ENCODE measurements at places on chromosomes 6 and 20. TPM values are rescaled to one million over a fixed set of nuclear protein-coding genes. Genes with fewer than 3 reads are reported as not detected.

SLC26A8 gene
- 0.41 TPM for polyA plus RNA-seq

SPATS1 gene
- polyA plus RNA-seq = 0.47 TPM

PROKR2 gene
- not detected for polyA plus RNA-seq

METTL24 gene
- 2.3 TPM for polyA plus RNA-seq

TMEM242 gene
- polyA plus RNA-seq = 13.5 TPM

POU3F2 gene
- 0.10 TPM for polyA plus RNA-seq

NKAIN4 gene
- 15.9 TPM for polyA plus RNA-seq

APOM gene
- 5.4 TPM for polyA plus RNA-seq

CCN2 gene
- 28.5 TPM for polyA plus RNA-seq

ARMC12 gene
- polyA plus RNA-seq = 1.7 TPM

HTR1B gene
- polyA plus RNA-seq = not detected

ANKRD66 gene
- 2.9 TPM for polyA plus RNA-seq

ANKEF1 gene
- 6.0 TPM for polyA plus RNA-seq

CSNK2B gene
- polyA plus RNA-seq = 198 TPM

IMPG1 gene
- 1.4 TPM for polyA plus RNA-seq

OR2B6 gene
- polyA plus RNA-seq = 0.49 TPM

LMBRD1 gene
- polyA plus RNA-seq = 60.2 TPM

ZNF831 gene
- polyA plus RNA-seq = 0.17 TPM

SAMHD1 gene
- 34.7 TPM for polyA plus RNA-seq

PACRG gene
- polyA plus RNA-seq = 2.5 TPM

DNMT3B gene
- polyA plus RNA-seq = 6.5 TPM

Measured in left lung (tissue), 14 donors.